Tibial nerve (tissue), 4 donors: ENCODE measurements at places on chromosomes 5 and 9. TPM values are rescaled to one million over a fixed set of nuclear protein-coding genes. Genes with fewer than 3 reads are reported as not detected.

DNA sequence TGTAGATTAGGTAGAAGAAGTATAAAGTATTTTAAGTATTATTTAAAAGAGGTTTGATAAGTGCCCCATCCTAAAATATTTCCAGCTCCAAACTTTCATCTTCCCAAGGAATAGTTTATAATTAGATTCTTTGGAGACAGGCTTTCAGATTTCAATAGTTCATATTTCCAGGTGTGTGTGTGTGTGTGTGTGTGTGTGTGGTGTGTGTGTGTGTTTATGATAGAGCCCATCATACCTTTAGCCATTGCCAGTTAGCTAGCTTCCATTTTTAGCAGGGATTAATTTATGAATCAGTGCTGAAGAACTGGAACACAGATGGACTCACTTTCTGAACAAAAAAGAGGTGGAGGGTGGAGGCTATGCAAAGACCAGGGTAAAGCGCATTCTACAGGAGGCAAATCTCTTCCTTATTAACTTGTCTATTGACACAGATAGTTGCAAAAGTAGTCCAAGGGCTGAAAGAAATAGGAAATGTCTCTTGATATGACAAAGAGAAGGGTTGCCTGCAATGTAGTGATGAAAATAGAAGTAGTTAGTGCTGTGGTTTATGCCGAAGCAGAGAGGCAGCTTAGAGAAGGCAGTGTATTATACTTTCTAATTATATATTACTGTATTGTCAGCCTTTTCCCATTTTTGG lies 301.1 kb downstream of the MAN2A1 start:
- H3K27ac ChIP-seq = no peak overlapping the region
- H3K4me3 ChIP-seq = no peak overlapping the region
- peaks cover under 1% of the 10 kb centered on the region for H3K4me1 ChIP-seq
- DNase-seq = no peak
- H3K27me3 ChIP-seq = no peaks in the 10 kb centered on the region

GRCh38 chr9:37955781-37956422 lies 52.0 kb upstream of the SLC25A51 start:
- no peaks in the 10 kb centered on the region for H3K4me1 ChIP-seq
- H3K4me3 ChIP-seq = no peak overlapping the region
- H3K36me3 ChIP-seq = peaks cover 46% of the 10 kb centered on the region
- H3K27me3 ChIP-seq = no peaks in the 10 kb centered on the region

DNA sequence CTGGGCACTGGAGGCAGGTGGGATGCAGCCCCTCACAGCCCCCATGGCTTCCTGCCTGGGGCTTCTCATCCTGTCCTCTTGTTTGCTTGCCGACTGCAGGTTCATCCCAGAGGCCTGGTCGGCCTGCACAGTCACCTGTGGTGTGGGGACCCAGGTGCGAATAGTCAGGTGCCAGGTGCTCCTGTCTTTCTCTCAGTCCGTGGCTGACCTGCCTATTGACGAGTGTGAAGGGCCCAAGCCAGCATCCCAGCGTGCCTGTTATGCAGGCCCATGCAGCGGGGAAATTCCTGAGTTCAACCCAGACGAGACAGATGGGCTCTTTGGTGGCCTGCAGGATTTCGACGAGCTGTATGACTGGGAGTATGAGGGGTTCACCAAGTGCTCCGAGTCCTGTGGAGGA lies 232.7 kb downstream of the ADAMTSL1 start:
- no peak for DNase-seq
- H3K4me1 ChIP-seq = no peaks in the 10 kb centered on the region
- peak overlapping the region; percentile 70 for H3K27ac ChIP-seq
- no peaks in the 10 kb centered on the region for H3K27me3 ChIP-seq
- H3K4me3 ChIP-seq = no peak overlapping the region

The GABRA6 gene
- total RNA-seq = not detected

The GZMA gene
- total RNA-seq = not detected
